ENCODE measurements at places on chromosomes 7 and 10.

GRCh38 chr10:24027107-24027506 is 181.8 kb upstream of the KIAA1217 start:
- DNase-seq: no peak

DNA sequence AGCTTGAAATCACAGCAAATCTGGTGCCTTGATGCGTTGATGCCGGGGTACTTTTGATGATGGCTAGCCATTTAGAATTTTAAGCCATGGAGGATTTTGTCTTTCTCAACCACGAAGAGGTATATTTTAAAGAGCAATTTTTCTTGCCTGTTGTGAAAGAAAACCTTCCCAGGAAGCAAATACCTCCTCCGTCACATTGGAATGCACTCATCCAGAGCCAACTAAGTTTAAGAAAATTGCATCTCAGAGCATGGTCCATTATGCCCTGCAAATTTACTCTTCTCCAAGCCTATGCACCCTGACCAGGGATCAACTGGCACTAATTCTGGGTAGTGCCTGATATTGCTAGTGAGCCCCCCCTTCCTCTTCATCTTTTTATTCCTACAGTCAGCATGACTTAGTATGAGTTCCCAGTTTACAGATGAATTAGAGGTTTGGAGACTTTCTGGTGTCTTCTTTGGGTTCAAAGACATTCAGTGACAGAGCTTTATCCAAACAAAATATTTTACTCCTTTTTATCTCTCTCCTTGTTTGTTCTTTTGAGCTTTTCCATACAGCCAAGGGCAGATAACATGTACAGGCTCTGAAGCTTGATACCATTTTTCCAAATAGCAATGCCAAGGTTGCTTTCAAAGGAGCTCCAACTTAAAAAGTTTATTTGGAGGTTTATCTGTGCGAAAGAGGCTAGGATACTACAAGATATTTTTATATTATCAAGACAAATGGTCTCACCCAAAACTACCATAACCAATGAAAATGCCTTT is 56.6 kb upstream of the ANK3 start:
- DNase-seq: no peak

DNA sequence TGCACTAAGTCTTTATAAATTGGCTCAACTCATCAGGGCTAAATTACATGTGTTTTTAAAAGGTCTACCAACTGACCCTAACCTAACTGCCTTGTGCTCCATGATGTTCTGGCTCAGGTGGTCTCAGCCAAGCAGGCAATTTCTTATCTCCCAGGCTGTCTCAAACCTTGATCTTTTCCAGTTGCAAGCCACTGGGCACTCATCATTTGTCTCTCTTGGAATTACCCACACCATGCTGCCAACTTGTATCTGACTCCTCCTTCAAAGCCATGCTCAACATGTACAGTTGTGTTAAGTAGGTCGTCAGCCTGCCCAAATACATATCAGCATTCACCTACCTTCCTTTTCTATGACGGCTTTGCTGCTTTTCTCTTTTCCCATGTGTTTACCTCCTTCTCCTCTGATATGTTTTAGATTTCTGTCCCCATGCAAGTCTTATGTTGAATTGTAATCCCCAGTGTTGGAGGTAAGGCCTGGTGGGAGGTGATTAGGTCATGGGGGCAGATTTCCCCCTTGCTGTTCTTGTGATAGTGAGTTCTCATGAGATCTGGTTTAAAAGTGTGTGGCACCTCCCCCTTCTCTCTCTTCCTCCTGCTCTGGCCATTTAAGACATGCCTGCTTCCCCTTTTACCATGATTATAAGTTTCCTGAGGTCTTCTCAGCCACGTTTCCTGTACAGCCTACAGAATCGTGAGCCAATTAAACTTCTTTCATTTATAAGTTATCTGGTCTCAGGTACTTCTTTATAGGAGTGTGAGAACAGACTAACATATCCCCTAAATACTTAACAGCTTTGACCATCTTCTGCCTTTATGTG is 130.0 kb downstream of the ELAPOR2 start:
- DNase-seq: no peak

DNA sequence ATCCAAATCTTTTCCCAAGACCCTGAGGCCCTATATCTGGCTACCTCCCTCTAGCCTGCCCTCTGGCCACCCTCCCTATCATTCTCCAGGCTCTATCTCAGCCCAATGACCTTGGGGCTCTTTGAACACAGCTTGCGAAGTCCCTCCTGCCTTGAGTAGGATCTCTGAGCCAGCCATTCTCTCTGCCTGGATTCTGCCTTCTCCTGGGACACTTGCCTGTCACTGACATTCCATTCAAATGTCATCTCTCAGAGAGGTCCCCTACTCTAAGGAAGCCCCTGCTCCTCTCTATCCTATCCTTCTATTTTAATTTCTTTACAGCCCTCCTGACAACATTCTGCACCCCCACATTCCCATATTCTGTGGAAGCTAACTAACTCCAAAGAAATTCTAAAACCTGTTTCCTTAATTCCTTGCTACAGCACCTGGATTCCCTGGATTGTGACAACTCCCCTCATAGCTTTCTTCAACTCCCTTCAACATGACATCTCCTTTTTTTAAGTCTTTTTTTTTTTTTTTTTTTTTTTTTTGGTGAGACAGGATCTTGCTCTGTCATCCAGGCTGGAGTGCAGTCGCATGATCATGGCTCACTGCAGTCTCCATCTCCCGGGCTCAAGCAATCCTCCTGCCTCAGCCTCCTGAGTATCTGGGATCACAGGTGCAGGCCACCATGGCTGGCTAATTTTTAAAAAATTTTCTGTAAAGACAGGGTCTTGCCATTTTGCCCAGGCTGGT is 81.0 kb upstream of the ASAH2 start:
- no peak for DNase-seq

DNA sequence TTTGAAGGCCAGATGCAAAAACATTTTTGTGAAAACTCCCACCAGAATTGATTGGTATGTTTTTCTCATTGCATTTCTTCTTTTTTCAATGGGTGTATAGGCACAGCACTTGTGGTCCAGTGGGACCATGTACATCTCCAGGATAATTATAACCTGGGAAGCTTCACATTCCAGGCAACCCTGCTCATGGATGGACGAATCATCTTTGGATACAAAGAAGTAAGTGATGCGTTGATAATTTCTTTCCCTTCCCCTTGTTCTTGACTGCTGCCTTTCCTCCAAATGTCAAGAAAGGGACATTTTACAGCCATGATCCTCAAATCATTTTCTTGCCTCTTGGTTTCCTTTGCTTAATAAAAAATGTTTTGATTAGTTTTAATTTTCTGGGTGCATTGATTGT is 331.5 kb downstream of the PLXDC2 start:
- DNase-seq: no peak
